ENCODE measurements at places on chromosomes 11 and 22.
A peak's percentile ranks its signal among the peaks of the same experiment; 100 is the strongest.

DNA sequence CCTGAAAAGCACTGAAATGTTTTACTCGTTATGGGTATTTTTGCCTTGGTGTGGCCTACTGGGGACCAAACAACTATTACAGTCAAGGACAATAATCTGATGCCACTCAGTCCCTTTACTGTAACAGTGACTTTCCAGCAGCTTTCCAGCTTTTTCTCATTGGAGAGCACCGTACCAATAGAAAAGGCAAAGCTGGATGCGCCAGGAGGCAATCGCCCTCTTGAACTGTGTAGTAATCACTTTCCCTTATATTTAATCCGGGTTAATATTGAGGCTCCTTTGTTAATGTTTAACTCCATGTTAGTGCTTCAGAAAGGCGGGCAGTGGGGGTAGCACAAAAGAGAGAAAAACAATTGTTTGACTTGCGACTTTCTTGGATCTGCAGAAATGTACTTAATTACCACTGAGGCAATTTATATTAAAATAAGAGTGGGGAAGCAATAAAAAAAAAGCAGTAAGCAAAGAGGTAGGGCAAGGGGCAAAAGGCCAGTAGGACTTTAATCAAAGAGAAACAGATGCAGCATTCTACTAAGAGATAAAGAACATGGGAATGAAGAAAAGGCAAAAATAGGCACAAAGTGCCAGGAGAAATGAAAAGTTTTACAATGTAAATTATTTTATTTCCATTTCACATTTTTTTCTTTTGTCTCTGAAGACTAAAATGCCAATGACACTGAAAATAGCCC lies 81.6 kb downstream of the LRRC4C start:
- no peak for DNase-seq

DNA sequence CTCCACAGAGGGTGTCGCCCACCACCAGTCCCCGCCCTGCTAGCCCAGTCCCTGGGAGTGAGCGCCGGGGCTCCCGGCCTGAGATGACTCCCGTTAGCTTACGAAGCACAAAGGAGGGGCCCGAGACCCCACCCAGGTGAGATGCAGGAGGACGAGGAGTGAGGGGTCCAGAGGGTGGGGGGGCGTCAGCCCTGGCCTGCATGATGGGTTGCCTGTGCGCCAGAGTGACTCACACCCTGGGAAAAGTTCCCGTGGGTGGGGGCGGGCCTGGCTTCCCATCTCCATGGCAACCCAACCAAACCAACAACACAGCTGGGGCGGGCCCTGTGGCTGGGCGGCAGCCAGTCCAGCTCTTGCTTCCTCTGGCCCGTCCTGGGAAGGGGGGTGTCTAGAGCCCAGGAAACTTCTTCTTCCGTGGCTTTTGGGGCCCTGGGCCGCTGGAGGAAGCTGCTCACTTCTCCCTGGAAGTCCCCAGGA lies 4.5 kb downstream of the GAS2L1 start:
- DNase-seq, result peak; percentile 96

DNA sequence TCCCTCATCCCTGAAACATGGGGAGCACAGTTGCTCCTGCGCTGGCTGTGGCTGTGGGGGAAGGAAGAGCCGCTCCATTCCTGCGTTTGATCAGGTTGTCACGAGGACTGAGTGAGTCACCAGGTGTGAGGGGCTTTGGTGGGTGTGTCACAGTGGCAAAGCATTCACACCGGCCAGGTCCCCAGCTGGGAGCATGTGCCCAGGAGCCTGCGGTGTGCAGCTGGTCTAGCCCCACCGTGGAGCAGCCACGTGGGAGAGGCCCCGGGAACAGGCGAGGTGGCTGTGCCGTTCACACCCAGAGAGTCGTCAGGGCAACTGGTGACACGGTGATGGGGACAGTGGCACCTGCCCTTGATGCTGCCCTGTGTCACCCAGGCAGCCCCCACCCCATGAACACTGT lies 47.6 kb upstream of the PPARA start:
- no peak for DNase-seq

DNA sequence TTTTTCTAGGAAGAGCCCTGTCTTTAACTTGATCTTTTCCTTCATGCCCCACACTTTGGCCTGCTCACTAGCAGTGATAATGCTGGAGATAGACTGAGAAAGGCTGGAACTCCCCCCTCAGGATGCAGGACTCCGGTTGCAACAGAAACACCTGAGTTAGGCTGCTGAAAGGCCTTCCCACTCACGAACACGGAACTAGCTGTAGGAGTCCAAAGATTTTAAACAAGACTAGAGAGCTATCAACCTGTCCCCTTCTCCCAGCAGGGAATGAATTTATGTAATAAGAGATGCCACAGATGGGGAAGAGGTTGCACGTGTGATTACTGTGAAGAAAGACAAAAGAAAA lies 13.0 kb downstream of the SCN3B start:
- no peak for DNase-seq

DNA sequence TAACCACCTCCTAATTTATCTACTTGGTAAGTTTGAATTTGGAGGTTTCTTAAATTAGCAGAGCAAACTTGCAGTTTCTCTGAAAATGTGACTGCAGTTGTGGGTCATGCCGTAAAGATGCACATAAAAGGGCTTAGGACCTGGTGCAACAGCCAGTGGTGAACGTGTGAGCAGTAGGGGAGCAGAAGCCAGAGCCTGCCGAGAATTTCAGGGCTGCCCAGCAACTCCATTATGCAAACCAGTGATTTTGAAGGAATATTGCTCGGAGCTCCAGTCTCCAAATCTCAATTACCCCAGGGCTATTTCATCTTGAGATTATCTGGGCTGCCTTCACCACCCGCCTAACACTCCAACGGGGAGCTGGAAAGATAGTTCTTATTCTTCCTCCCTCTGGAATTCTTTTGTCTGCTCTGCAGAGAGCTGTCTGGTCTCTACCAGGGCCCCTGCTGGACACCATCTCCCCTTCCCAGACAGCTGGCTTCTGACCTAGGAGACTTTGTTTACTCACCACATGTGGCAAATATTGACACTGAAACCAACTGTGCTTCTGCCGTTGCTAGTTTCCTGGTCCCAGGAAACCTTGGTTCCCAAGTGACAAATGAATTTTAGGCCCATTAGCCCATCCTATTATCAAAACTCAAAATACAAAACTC lies 93.9 kb downstream of the DSCAML1 start:
- DNase-seq, result no peak
